ENCODE measurements at places on chromosomes 6 and 20.

DNA sequence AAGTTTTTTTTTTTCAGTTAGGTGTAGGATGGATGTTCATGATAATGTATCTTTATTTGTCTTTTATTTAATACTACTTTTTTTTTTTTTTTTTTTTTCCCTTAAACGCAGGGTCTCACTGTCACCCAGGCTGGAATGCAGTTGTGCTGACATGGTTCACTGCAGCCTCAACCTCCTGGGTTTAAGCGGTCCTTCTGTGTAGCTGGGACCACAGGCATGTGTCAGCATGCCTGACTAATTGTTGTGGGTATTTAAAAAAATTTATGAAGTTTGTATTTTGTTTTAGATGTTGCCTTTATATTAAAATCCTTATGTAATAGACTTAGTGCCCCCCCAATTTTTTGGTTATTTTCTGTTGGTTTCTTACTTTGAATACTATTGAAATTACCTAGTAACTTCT, 42.6 kb downstream of the NCOA3 start:
- no peak for DNase-seq

DNA sequence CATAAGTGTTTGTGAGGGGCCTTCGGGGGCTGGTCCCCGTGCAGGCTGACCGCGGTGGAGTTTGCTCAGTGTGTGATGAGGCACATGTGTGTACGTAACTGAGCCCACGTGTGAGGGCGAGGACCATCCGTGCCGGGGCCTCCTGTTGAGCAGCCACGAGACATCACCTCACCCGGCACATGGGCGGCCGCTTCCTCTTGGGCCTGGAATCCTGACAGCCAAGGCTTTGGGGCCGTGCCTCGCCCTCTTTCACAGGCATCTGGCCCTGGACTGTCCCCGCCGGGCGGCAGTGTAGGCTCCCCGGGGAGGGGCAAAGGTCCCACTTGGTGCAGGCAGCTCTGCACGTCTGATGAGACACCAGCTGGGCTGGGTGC, 202.3 kb downstream of the DLL1 start:
- DNase-seq: no peak

DNA sequence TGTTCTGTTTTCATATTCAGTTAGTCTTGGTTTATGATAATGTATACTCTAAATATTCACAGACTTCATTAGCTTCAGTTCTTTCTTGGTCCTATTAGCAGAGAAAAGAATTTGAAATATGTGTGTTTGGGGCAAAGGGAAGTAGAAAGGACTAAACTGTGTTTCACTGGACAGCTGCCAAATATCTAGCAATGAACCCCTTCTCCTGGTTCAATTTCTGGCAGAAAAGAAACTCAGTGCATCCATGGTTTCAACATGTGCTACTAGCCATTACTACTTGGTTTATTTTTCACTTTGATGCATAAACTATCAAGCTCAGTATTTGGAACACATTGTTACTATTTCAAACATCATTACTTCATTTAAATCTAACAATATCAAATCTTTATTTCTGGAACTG, 43.6 kb downstream of the FBXL4 start:
- no peak for DNase-seq

- no peak for DNase-seq
Observed at GRCh38 chr6:161644521-161644920, 370.7 kb upstream of the AGPAT4 start.

GRCh38 chr6:164331026-164331425, 916.5 kb downstream of the QKI start:
- DNase-seq: no peak

GRCh38 chr6:53956804-53957203, 154.4 kb upstream of the MLIP start:
- DNase-seq: no peak

GRCh38 chr6:8229915-8230756, 127.8 kb upstream of the EEF1E1 start:
- no peak for DNase-seq

DNA sequence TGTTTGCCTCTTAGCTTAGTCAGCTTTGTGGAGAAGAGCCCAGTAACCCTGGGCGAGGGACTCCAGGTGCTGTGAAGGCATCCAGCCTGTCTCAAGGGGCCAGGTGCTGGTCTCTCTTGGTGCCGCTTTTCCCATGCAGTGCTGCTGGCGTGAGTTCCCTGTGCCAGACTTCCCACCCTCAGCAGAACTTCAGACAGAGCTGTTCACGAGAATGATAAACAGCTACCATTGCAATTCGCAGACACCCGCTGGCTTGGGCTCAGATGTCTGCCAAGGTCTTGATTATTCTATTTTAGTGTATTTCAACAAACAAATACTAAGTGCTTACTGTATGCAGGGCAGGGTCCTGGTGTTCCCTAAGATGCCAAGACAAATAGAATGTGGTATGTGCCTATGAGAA, 57.7 kb downstream of the RNF217 start:
- no peak for DNase-seq

DNA sequence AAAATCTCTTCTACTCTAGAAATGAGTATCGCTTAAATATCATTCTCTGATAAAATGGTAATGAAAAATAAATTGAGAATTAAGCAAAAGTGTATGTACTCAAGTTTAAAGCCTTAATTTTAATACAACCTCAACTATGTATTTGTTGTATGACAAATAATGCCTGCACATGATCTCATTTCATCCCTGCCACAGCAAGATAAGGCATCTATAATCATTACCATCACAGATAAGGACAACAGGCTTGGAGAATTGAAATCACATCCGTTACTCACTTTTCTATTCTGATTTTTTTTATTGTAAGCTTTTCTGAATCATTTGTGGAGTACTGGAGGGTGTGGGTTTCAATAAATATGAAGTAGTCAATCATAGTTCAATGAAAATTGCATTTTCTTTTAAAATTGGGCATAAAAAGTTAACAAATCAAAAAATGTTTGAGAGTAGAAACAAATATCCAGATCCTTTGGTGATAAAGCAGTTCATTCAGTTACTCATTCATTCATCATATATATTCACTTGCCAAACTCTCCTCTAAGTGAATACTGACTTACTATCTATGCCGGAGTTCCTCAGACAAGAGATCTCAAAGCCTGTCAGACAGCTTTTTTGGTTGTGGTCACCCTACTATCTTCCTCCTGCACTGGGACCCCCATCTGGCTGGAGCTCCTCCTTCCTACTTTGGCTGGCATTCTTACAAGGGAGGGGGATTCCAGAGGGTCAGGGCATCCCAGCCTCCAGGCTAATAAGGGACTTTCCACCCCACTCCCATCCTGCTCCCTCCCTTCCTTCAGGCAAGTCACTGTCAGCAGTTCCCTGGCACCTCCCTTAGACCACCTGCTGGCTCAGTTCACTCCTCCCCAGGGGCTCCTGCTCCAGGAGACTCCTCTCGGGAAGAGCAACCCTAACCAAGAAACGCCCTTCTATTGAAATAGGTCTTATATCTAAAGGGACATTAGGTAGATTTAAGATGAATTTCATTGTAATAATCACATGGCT, 118.6 kb downstream of the OGFRL1 start:
- DNase-seq: no peak

- DNase-seq: no peak
Observed at GRCh38 chr6:52537001-52537753, 39.7 kb downstream of the TRAM2 start.

GRCh38 chr6:13422681-13423221, 64.6 kb downstream of the GFOD1 start:
- no peak for DNase-seq

DNA sequence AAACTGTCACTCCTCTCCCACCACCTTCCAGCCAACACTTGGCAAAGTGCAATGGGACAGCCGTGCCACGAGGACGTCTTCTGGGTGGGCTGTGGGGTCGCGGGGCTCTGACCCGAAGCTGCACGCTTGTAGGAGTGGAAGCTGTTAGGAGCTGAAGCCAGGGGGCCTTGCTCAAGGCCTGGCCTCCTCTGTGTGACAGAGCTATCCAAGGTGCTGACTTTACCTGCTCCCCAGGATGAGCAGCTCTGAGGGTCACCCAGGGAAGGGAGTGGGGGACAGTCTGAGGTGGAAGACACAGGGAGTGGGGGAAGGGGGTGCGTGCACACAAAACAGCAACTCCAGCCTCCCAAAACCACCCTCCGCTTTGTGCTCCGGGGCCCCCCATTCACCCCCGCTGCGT, 17.5 kb upstream of the CHRNA4 start:
- DNase-seq: no peak

DNA sequence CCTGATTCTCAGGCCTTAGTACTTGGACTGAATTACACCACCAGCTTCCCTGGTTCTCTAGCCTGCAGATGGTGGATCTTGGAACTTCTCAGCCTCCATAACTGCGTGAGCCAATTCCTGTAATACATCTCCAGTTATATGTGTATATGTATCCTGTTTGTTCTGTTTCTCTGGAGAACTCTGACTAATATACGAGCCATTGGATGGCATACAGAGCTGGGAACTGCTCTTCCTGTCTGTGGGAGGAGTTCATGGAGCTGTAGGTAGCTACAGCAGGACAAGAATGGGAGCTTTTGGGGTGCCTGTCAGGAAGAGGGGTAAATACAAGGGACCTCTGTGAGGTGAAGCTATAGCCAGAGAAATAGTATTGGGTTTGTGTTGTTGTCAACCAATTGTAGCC, 41.2 kb downstream of the TMEM14A start:
- DNase-seq: no peak

DNA sequence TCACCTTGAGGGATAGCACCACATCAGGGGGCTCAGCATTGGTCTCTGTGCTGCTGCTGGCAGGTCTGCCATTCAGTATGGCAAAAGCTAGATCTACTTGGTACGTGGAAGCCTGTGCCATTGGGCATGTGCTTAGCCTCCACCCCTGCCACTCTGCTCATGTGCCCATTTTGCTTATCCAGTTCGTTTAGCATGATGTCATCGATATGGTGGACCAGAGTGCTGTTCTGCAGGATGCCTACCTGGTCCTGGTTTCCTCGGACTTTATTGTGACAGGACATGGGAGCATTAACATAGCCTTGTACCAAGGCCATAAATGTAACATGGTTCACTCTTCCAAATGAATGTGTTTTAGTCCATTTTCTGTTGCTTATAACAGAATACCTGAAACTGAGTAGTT, 67.4 kb upstream of the BMP6 start:
- no peak for DNase-seq

GRCh38 chr20:48608756-48609155, 219.0 kb downstream of the PREX1 start:
- DNase-seq: no peak

GRCh38 chr20:46520976-46521579, 7.7 kb upstream of the ZNF334 start:
- DNase-seq: no peak

- DNase-seq: no peak
Observed at GRCh38 chr20:62950741-62951140, 1.8 kb upstream of the SLC17A9 start.

DNA sequence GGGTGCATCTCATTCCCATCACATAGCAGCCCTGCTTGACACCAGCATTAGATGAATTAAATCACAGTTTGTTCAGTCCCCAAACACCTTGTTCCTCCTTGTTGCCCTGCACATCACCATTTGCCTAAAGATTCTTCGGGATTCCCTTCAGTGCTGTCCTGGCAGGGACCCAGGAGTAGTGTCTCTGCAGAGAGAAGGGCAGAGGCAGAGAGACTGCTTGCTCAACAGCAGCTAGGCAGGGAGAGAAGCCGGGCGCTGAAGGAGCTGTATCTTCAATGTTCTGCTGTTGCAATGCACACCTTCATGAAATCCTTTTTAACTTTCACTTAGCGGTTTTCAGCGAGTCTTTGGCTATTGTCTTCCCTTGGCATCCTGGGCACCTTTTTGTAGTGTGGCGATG, 362.9 kb downstream of the FARS2 start:
- no peak for DNase-seq

DNA sequence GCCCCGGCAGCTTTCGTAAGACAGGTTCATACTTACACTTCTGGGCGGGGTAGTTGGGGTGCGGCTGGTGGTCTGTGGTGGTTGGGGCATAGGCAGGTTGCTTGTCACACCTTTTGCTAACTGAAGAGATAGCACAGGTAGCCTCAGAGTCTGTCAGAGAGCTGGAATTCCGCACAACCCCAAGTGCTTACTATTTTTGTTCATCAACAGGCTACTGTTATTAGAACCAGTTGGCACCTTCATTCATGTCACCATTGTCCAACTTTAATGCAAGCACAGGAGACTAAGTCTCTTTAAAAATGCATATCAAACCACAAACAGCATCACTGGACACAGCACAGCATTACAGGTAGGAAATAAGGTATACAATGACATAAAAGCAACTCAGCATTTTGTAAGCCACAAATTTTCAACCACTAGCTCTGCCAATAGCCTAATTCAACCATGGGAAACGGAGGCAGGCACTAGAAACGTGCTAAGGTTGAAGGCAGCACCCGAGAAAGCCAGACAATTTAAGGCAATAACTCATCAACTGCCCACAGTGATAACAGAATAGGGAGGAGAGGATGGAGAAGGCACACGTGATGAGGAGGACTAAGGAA, 143.8 kb downstream of the ZMYND8 start:
- no peak for DNase-seq

DNA sequence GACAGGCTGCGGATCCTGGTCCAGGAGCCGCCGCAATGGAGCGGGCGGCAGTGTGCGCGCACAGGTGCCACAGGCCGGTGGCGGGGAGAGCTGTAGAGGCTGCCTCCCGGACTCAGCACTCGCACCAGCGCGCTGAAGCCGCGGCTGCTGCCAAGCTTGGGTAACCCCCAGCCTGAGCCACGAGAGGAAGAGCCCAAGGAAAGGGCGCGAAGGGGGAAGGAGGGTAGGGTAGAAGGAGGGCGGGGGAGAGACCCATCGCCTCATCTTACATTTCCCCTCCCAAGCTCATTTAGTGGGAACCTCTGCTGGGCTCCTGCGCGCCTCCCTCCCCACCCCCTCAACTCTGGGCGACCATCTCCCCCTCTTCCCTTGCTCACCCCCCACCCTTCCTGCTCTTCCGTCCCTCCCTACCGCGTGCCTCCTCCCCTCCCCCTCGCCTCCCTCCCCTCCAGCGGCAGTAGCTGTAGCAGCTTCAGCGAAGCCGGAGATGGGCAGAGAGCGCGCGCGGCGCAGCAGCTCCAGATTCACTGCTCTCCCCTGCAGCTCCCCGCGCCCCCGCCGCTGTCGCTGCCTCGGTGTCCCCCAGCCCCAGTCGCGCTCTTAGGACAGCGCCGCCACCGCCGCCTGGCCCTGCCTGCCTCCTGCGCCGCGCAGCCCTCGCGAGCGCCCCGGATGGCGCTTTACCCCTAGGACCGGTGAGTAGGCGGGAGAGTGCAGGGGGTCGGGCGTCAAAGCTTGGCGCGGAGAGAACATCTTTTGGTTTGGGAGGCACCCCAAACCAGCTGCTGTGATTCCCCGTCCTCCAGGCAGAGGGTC, at the start of gene FUT9:
Gene FUT9 (plus strand): TSS at position 457 of the 816 bp plus-strand sequence. CDS start 187,182 bp downstream, outside the sequence.
- no peak for DNase-seq

DNA sequence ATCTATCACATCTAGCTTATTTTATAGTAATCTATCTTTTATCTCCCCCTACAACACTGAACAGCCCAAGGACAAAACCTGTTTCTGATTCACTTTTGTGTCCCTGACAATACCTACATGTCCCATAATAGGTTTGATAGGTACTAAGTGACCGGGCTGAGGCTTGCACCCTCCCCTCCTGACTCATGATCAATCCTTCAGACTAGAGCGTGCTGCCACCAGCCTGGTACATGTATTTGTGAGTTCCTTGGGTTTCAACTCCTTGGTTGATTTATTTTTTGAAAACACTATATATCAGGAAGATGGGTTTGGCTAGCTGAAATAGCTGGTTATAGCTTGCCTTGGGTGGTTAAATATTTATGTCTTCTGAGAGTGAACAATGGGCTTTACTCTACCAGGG, 41.6 kb upstream of the RAB23 start:
- no peak for DNase-seq
